Activated T-cell treated with anti-CD3 and anti-CD28 coated beads, Interleukin-2, amount 50 U/mL, for 4 hours (primary cell): ENCODE measurements at places on chromosomes 2 and 18.
A peak's percentile ranks its signal among the peaks of the same experiment; 100 is the strongest.

DNA sequence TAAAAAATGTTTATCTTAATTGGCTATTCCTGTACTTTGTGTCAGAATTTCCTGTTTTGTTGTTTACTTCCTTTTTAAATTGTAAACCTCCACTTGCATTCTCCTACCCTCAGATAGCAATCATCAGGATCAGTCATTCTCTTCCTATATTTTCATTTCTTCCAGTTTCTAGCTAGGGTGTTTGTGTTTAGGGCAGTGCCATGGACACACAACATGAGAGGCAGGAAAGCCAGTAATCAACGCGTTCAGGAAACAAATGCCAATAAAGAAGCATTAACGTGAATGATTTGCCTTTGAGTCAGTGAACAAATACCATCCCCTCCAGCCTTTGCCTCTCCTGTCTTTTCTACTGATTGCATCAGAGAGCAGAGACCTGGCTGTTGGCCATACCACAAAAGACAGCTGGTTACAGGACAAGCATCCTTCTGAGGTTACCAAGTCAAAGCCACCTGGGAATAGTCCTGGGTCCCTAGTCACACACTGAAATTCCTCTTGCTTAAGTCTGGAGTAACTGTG lies 56.7 kb upstream of the FHL2 start:
- DNase-seq, result no peak

GRCh38 chr2:152508446-152508845 lies 173.5 kb downstream of the FMNL2 start:
- no peak for DNase-seq

DNA sequence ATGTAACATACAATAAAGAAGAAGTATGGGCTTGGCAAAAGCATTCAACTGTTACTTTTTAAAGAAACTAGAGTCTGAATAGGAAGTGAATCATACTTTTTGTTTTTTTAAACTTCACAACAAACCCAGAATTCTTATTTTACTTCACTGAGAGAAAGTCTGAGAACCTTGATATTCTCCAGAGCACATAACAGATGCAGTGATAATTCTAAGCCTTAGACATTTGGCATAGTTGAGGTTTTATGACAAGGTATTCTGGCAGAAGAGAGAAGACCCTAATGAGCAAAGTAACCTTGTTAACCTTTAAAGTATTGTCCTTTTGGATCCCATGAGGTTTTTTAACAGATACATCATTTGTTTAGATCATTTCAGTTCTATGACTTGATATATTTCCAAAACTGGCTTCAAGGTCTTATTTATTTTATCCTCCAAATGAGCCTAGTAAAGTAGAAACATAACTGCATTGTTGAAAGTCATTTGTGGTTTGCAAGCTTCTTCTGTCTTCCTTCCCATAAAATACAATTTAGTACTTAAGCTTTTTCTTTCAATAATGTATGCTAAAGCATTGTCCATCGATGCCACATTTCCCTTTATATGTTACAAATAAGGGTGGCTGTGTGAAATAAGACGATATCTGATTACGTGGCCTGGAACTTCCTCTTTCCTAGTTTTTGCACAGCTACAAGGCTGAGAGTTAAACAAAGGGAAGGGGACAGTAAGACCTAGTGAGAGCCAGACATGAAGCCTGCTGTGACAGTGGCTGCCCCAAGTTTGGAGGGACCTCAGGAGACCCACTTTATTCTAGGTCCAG lies 86.1 kb upstream of the ITPRID2 start:
- DNase-seq, result no peak

DNA sequence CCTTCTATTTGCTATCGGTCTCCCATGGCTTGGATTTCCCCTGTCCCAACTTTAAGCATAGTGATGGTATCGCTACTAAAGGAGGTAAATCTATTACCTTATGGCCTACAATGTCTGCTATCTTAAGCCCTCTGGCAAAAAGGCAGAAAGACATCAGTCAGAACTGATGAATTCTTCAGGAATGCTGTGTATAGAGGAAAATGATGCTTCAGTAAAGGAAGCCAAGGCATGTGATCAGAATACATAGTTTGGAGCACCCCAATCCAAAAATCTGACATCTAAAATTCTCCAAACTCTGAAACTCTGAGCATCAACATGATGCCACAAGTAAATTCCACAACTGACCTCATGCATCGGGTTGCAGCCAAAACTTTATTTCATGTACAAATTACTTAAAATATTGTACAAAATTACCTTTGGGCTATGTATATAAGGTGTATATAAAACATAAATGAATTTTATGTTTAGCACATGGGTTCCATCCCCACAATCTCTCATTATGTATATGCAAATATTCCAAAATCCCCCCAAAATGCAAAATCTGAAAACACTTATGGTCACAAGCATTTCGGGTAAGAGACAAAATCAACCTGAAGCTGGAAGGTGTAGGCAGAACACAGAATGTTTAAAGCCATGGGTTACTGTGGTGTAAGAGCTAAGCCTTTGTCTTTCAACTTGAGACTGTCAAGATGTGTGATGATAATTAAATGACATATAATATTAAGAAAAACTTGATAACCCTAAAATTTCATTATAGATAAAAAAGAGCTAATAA lies 66.2 kb downstream of the CUL3 start:
- DNase-seq, result no peak

GRCh38 chr2:201350879-201351278 lies 6.3 kb downstream of the FLACC1 start:
- DNase-seq, result no peak

DNA sequence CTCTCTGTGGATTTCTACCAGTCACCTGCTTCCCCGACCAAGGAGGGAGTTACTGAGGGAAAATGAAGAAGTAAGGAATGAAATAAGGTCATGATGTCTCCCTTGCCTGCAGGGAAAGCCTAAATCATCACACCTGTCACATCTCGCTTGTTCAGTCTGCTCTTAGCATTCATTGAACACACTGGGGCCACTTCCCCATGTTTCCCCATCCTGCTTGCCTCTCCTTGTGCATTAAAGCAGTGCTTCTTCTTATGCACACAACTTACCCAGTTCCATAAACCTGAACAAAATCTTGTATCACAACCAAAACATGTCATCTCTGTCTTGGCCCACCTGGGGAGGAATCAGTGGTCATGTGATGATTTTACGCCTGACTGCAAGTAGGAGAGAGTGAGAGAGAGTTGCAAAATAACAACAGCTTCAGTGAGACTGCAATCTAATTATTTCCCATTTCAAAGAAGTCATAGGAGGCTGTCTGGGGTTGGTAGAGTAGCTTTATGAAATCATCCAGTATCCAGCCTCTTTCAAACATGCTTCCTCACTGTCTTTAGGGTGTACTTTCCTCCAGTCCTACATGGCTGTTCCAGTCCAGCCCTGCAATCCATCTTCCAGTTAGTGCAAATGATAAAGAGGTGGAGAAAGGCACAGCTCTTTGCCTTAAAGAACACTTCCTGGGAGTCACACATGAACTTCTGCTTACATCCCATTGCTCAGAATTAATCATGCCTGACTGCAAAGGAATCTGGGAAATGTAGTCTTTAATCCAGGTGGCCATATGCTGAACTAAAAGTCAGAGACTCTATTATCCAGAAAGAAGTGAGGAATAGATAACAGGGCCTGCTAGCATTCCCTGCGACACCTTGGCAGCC lies 220.1 kb downstream of the HAUS1 start:
- DNase-seq, result no peak

DNA sequence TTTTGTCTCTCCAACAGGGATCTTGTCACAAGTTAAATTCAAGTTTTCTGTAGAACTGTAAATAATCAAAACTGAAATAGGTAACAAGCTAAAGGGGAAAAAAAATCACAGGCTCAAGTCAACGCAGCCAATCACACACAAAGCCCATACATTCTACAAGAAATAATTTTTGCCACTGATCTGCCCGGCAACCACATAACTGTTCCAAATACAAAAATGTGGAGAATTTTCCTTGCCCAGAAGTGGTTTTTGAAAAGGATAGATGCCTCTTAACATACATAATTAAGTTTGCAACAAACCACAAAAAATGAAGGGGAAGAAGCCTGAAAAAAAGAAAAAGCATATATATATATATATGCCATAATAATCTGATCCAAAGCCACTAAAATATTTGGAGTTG lies 60.3 kb downstream of the FARSB start:
- no peak for DNase-seq

DNA sequence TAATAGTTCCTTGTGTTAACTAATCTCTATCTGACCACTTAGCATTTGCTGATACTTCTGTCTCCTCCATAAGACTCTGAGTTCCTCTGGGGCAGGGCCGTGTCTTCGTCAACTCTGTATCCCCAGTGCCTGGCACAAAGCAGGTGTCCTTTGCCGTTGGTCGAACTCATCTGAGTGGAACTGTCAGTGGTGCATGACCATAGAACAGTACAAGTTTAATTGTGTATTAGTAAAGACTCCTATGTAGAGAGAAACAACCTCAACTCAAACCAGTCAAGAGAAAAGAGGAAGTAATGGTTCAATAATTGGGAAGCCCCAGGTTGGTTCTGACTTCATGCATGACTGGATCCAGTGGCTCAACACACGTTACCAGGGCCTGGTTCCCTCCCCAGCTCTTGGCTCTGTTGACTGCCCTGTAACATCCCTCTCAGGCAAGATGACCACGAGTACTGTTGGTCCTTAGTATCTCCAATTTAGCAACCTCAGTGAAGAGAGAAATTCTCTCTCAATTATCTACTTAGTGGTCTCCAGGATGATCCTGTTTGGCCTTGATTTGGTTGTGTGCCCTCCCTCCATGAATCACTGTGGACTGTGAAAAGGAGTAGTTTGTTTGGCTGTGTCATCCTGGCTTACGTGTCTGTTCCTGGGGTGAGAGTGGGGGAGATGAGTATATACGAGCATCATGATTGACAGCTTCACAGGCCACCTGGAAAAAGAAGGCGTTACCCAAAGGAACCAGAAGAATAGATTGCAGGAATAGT lies 58.5 kb upstream of the MSH6 start:
- DNase-seq, result no peak

GRCh38 chr18:31064130-31064529 lies 21.6 kb upstream of the DSC3 start:
- no peak for DNase-seq

DNA sequence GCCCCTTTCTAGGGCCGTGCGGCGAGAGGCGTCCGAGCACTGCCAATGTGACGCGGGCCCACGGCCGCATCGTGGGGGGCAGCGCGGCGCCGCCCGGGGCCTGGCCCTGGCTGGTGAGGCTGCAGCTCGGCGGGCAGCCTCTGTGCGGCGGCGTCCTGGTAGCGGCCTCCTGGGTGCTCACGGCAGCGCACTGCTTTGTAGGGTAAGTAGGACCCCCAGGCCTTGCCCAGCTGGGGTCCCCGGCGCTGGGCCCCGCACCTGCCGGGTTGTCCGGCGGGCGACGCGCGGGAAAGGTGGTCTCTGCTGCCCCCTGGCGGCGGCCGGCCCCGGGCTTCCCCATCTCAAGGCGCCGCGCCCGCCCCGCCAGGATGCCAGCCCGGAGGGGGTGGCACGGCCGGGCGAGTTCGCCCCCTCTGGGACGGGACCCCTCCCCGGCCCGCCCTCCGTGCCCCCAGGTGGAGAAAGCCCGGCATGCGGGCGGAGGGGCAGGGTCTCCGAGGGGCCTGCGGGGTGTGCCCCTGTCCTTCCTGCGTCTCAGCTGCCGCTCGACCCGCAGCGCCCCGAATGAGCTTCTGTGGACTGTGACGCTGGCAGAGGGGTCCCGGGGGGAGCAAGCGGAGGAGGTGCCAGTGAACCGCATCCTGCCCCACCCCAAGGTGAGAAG lies 1.9 kb downstream of the PRSS56 start:
- DNase-seq, result peak; percentile 69

- no peak for DNase-seq
Observed at GRCh38 chr18:62550746-62551145, 27.9 kb downstream of the ZCCHC2 start.

DNA sequence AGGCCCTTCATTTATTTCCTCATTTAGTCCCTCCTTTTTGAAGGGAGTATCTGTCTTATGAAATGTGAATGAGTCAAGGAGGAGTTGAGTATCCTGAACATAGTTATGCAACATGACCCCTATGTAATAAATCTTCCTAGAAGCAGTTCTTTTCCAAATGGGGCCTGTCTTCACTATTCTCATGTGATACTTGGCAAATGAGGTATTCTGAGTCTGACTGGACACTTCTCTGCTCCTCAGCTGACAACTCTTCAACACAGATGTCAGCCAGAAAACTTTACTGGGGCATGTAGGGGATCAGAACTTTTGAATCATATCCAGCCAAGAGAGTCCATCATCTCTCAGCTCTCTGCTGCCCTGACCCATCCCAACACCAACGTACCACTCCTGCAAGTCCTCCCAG lies 291.6 kb downstream of the ZNF385B start:
- no peak for DNase-seq

GRCh38 chr2:221465776-221466175 lies 106.3 kb downstream of the EPHA4 start:
- no peak for DNase-seq

DNA sequence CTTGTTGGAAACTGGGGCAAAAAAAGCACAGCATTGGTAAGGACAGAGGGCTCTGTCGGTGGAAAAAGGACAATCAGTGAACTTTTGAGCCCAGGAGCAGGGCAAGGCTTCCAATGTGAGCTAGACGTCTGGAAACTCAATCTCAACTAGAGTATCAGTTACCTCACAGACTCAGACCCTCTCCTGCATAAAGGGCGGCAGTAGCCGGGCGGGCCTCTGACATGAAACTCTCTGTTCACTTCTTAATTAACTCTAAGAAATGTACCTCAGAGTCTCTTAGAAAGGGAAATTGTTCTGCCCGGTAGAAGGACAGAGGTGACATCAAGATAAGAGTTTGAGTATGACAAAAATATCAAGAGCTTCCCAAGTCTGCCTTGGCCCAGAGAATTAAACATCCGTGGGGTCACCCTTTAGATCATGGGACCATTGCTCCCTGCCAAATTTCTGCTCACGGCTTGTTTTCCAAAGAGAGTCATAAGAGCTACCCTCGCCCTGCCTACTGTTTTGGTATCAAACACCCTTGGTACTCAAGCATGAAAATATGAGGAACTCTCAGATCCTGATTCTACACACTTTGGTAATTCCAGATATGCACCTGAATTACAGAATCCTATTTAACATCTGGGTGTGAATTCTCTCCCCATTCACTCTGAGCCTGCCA lies 103.5 kb upstream of the PKDCC start:
- DNase-seq, result no peak

DNA sequence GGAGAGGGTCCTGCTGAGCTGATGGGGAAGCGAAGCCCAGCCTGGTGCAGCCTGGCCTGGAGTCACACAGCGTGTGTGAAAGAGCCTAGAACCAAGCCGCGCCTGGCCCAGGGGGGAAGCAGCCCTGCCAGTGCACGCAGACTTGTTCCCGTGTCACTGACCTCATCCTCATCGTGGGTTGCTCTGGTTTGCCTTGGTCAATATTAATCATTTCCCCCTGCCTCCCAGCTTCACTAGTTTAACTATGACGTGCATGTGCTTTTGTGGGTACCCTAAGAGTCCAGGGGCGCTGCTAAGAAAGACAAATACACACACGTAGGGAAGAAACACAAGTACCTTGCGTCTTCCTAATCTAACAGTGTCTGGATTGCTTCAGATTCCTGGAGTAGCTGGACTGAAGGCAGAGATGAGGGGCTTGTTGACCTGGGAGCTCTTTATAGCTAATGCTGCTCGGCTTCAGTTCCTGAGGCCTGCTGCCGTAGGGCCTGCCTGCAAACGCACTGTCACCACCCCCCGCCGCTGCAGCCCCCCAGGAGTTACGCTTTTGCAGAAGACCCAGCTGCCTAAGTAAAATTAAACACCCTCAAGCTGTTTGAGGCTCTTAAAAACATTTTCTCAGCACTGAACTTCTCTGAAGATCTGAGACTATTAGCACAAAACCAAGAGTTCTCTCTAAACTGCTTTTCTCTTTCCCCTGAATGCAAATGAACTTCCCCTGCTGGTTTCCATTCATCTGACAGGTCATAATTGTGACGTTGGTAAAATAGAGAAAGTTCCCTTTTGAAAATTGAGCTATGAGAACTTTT lies 159.2 kb downstream of the FAM210A start:
- no peak for DNase-seq

GRCh38 chr2:42214669-42215068 lies 45.5 kb downstream of the EML4 start:
- DNase-seq, result no peak
